ENCODE measurements at places on chromosomes 1 and 21.

DNA sequence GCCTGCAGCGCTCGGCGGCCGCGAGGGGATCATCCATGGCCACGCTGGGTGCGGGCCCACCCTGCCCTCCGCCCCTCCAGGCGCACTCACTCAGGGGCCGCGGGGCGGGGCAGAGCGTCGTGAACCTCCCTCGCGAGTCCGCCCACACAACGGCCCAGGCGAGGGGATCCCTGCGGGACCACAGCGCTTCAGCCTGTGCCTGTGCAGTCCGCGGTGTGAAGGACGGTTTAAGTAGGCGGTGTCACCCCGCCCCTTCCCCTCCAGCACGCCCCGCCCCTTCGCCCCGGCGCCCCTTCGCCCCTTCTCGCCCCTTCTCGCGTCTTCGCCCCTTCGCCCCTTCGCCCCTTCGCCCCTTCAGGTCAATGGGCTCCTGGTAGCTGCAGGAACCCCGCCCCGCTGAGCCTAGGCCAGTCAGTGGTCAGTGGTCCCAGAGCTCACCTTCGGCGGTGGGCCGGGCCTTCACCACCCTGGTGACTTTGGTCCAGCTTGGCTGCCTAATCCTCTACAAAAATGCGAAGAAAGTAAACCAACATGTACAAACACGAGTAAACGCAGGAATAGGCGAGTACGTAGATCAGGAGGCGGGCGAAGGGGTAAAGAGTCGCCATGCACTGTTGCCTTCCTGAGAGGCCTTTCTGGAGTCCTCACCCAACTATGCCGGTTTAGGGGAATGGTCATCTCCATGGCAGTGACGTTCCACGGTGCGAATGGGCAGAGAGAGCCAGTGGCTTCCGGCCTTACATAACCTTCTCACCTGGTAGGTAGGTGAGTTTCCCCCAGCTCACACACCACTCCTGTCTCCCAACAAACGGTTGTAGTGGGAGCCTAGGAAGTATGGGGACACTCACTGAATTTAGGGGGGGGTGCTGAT, 19.6 kb upstream of the DMRTB1 start:
- DNase-seq = no peak

DNA sequence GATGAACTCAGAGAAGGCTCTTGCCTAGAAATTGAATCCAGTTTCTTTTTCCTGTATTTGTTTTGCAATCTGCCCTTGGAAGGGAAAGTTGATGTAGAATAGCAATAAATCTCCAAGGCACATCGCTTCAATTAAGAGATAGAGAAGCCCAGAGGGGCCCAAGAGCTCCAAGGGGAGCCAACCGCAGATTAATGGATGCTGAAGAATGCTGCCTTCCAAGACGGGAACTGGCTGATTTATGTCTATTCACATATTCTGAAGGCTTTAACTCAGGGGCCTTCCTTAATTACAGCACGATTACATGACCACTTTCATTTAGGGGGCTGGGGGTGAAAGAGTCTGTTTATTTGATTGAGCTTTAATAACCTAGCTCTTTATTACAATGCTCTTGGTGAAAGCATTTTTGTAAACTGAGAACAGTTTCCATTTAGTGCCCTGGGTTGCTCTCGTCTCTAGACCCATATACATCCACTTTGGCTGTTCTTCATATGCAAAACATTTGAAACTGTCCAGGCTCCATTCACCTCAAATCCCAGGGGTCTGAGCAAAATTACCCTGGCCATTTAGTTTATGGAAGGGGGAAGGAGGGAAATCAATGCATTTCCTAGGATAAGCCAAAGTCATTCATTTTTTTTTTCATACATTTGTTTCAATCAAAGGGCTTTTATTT, 87.4 kb upstream of the CLDN14 start:
- DNase-seq = no peak

- no peak for DNase-seq
Observed at GRCh38 chr21:31354604-31355443, 10.8 kb upstream of the TIAM1 start.

DNA sequence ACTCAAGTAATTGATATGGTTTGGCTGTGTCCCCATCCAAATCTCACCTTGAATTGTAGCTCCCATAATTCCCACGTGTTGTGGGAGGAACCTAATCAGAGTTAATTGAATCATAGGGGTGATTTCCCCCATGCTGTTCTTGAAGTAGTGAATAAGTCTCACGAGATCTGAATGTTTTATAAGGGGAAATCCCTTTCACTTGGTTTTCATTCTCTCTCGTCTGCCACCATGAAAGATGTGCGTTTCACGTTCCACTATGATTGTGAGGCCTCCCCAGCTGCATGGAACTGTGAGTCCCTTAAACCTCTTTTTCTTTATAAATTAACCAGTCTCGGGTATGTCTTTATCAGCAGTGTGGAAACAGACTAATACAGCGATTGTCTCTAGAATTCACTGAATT, 135.4 kb downstream of the BACH1 start:
- DNase-seq = no peak

GRCh38 chr1:184376369-184376768, 10.5 kb upstream of the C1orf21 start:
- DNase-seq = no peak

DNA sequence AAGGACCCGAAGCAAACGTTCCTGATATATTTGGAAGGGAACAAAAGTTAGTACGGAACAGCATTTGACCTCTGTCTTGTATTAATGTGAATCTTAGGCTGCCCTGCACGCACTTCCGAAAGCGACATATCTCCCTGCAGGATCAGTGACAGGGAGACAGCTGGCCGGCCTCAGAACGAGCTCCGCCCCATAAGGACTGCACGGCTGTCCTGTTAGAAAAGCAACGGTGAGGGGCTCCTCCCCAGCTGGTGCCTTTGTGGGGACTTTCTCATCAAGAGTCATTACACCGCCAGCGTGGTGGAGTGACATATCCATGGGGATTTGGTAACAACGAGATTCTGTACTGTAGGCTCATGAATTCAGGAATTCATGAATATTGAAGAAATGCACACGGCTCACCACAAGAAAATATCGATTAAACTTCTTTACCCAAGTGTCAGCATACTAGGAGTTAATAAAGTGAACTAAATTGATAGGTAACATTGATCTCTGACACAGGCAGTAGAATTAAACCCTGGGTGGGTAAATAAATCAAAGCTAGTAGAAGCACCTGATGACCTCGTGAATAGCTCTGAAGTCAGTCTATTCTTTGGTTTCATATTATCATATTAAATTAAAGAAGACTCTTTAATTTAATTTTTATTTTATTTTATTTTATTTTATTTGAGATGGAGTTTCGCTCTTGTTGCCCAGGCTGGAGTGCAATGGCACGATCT, 8.1 kb upstream of the GREM2 start:
- no peak for DNase-seq

GRCh38 chr21:27837936-27838335, 871.0 kb upstream of the ADAMTS5 start:
- no peak for DNase-seq

- no peak for DNase-seq
Observed at GRCh38 chr1:182842265-182842664, 3.1 kb downstream of the DHX9 start.

DNA sequence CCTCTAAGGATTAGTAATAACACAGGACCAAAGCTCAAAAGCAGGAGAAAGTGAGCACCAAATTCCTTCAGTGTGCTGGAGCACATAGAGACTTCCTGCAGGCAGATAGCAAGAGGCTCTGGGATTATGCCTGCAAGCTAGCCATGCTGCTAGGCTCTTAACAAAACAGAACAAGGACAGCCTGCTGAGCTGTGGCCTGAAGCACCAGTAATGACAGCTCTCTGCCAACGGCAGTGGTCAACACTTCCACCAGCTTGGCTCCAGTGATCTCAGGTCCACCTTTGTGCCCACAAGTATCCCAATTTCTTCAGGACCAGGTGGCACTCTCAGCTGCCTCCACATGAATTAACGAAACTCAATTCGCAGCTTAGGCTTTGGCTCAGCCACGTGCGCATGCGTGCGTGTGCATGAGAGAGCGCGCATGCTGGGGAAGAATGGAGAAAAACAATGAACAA, 64.2 kb downstream of the SLC45A1 start:
- DNase-seq = no peak

DNA sequence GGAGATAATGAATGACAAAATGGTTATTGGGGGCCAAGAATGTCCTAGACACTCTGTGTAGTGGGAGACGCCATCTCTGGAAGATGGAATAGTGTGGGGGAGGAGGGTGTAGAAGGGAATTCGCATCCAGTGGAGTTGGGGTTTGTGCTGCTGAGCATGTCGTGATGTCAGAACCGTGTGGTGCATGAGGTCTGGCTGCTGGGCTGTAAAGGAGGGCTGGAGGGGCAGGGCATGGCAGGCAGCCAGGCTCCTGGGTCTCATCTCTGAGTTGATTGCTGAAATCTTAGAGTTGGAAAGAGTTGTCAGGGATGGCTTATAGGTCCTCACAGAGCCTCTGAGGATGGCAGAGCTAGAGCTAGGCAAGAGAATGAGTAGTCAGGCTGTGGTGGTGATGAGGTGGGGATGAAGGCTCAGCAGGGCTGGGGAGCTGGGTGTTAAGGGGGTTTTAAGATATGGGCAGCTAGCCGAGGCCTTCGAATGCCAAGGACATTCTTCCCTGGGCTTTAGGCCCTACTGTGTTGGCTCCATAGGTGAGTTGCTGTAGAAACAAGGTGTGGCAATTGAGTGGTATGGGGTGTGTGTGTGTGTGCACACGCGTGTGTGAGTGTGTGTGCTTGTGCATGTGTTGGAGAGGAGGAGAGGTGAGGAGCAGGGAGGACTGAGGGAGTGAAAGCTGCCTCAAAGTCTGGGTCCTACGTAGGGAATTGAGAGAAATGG, 1.9 kb downstream of the PPFIA4 start:
- DNase-seq = no peak

DNA sequence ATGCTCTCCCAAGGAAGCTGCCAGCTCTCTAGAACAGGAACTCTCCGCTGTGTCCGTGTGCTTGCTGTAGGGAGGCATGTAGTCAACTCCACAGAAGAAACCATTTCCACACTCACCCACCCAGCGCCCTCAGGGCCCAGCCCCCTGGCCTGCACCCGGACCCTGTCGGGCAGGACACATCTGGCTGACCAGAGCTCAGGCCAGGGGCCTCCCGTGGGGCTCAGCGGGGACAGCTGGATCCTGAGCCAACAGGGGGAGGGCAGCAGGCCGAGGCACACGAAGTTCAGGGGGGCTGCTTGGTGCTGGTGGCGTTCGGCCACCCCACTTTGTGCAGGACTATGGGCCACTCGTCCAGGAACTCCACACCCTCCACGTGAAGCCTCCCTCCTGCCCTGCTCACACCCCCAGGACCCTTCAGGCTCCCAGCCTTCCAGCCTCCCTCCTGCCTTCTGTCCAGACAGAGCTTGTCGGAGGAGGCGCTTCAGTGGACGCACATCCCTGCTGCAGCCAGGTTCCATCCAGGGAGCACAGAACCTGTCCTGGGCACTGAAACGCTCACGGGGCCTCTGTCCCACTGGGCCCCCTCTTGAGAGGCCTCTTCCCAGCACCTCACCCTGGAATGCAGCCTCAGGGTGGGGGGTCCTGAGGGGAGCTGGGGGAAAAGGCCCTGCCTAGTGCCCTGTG, 15.0 kb upstream of the FAAP20 start:
- DNase-seq = no peak

Data from GM19239 (cell line).